ENCODE measurements at places on chromosomes 2 and 18.

DNA sequence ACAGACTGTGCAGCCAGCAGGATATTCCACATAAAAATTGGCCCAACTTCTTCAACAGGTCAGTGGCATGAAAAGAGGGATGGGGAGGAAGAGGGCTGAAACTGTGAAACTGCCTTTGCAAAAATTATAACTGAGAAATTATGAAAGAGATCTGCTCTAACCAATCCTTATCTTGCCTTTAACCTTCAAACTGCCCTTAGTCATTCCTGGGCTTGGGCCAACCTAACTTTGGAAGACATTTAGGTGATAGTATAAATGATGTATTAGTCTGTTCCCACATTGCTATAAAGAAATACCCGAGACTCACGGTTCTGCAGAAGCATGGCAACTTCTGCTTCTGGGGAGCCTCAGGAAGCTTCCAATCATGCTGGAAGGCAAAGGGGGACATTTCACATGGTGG is 74.5 kb downstream of the RPL31 start:
- H3K27ac ChIP-seq, result no peak overlapping the region
- H3K4me3 ChIP-seq, result no peak overlapping the region
- peaks cover 29% of the 10 kb centered on the region for H3K36me3 ChIP-seq
- no peaks in the 10 kb centered on the region for H3K4me1 ChIP-seq

GRCh38 chr18:50135903-50136302 is 59.0 kb downstream of the MYO5B start:
- H3K4me1 ChIP-seq, result peaks cover 21% of the 10 kb centered on the region
- no peak for ATAC-seq
- no peak overlapping the region for H3K4me3 ChIP-seq
- no peak overlapping the region for H3K27ac ChIP-seq
- peaks cover 68% of the 10 kb centered on the region for H3K27me3 ChIP-seq

DNA sequence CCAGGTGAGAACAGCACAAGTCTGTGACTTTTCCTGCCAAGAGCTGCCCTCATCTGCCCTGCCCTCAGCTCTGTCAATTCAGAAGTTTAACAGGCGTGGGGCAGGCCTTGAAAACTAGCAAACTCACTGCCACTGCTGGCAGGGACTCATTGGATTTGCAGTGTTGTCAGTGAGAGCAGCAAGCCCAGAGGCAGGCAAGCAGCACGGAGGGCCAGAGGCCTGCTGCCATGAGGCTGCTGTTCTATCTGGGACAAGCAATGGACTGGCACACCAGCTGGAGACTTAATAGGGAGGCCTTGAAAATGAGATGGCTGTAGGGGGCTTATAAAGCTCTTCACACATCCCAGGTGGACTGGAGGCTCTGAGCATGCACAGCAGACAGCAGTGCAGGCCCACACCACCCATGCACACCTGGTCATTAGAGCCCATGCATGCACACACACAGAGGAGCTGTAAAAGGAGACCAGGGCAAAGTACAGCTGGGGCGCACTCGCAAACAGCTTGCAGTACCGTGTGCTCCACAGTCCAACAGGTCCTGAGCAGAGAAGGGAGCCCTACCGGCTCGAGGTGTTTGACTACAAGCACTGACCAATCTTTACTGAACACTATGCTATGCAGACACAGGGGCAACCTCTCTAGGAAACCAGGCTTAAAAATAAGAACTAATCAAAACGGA is 28.7 kb downstream of the MGAT4A start:
- peaks cover 37% of the 10 kb centered on the region for H3K4me1 ChIP-seq
- H3K4me3 ChIP-seq, result no peak overlapping the region
- no peak for ATAC-seq
- peaks cover 8% of the 10 kb centered on the region for H3K36me3 ChIP-seq

DNA sequence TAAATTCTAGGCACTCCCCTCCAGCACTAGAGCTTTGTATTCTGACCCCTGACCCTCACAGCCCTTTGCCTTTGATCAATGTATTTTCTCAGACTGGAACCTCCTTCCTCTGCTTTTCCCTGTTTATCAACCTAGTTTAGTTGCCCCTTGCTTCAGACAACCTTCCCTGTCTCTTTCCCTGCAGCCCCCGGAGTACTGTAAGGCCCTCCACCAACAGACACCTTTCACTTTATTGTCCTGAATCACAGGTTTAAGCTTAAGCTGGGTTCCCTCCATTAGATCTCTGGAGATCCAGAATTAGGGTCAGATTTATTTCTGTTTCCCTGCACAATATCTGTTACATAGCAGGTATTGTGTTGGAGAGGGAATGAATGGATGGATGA is 140.2 kb downstream of the DDX1 start:
- peaks cover 49% of the 10 kb centered on the region for H3K27me3 ChIP-seq
- H3K27ac ChIP-seq, result no peak overlapping the region
- no peak overlapping the region for H3K4me3 ChIP-seq
- peaks cover 32% of the 10 kb centered on the region for H3K4me1 ChIP-seq

DNA sequence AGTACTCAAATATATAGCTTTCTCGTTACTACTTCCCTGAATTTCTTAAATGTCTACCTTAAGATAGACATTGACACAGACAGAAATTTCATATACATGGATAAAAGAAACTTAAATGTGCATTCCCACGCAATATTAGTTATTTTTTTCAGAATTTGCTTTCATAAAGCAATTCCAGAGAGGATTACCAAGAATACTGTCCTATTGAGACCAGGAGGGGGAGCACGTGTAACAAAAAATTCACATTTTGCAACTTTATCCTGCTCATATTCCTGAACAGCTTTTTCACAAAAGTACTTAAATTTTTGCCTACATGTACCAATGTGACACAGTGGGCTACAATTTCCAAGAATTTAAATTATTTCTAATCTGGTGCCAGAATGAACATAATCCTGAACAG is 30.7 kb upstream of the ERCC3 start:
- H3K4me1 ChIP-seq, result peaks cover 6% of the 10 kb centered on the region
- no peaks in the 10 kb centered on the region for H3K27me3 ChIP-seq
- H3K36me3 ChIP-seq, result peaks cover 39% of the 10 kb centered on the region
- no peak overlapping the region for H3K27ac ChIP-seq

DNA sequence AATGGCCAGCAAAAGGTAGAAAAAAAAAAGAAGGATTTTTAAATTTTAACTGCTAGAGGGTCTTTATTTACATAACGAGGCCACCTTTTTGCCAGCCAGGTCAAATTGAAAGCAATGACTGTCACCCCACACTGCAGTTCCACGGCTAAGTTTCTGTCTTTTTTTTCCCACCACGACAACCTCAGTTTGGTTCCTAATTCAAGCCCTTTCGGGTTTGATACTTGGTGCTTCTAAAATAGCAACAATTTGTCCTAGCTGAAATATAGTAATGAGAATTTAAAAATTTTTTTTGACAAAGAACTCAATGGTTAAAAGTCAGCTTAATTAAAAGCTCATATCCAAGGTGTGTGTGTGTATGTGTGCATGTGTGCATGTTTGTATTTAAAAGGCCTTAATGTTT is 16.4 kb upstream of the NMS start:
- no peak for ATAC-seq
- H3K27ac ChIP-seq, result no peak overlapping the region
- no peak overlapping the region for H3K4me3 ChIP-seq
- no peaks in the 10 kb centered on the region for H3K27me3 ChIP-seq

GRCh38 chr2:175151791-175152190 is 16.2 kb downstream of the ATF2 start:
- H3K36me3 ChIP-seq, result peaks cover 22% of the 10 kb centered on the region
- no peaks in the 10 kb centered on the region for H3K27me3 ChIP-seq
- ATAC-seq, result no peak
- no peak overlapping the region for H3K4me3 ChIP-seq
- peaks cover 45% of the 10 kb centered on the region for H3K4me1 ChIP-seq

DNA sequence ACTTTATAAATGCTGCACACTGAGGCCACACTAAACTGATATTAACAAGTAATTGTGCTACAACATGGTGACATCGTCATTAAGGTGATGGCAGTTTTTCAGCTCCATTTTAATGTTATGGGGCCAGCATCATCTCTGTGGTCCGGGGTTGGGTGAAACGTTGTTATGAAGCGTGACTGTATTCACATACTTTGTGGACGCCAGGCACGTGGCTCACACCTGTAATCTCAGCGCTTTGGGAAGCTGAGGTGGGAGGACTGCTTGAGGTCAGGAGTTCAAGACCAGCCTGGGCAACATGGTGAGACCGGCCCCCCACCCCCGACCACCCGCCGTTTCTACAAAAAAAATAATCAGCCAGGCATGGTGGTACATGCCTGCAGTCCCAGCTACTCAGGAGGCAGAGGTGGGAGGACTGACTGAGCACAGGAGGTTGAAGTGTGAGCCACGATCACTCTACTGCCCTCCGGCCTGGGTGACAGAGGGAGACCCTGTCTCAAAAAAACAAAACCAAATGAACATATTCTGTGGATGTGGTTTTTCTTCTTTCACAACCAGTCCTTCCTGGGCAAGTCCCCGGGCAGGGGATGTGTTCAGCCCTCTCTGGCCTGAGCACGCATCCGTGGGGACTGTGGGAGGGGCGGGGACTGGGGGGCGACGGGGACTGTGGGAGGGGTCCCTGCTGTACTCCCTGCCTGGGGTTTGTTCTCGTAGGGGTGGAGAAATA is 12.9 kb upstream of the GAL3ST2 start:
- no peak overlapping the region for H3K4me3 ChIP-seq
- H3K27ac ChIP-seq, result no peak overlapping the region
- peaks cover 31% of the 10 kb centered on the region for H3K36me3 ChIP-seq
- H3K4me1 ChIP-seq, result peaks cover 6% of the 10 kb centered on the region
- no peak for ATAC-seq

- H3K36me3 ChIP-seq, result no peaks in the 10 kb centered on the region
- ATAC-seq, result no peak
- H3K4me1 ChIP-seq, result peaks cover 24% of the 10 kb centered on the region
- H3K27me3 ChIP-seq, result peaks cover 72% of the 10 kb centered on the region
Measured at GRCh38 chr2:47569658-47570475, 166.9 kb downstream of the MSH2 start.

DNA sequence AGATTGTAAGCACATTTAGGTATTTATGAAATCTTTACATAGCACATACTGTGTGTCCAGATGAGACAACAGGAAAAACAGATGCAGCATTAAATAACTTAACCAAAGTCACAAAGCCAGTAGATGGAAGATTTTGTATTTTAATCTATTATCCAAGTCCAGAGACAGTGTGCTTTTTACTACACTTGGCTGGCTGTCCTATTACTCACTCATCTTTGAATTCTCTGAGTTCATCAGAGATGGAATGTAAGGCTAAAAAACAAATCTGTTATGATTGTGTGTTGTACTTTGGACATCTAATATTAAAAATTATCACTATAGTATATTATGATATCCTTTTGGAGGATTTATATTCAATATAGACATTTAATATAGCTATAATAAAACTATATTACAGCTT is 1189.4 kb downstream of the DSC3 start:
- no peak for ATAC-seq
- no peak overlapping the region for H3K27ac ChIP-seq
- no peaks in the 10 kb centered on the region for H3K4me1 ChIP-seq
- no peaks in the 10 kb centered on the region for H3K27me3 ChIP-seq
- no peak overlapping the region for H3K4me3 ChIP-seq

All from stimulated activated memory B cell treated with anti-CD40 and anti-IgM and Interleukin-4, amounts not matched to agents 10 μg/mL and 1 μg/mL and 100 μg/mL, for 72 hours (primary cell).